ENCODE measurements at places on chromosomes 13 and 19.

DNA sequence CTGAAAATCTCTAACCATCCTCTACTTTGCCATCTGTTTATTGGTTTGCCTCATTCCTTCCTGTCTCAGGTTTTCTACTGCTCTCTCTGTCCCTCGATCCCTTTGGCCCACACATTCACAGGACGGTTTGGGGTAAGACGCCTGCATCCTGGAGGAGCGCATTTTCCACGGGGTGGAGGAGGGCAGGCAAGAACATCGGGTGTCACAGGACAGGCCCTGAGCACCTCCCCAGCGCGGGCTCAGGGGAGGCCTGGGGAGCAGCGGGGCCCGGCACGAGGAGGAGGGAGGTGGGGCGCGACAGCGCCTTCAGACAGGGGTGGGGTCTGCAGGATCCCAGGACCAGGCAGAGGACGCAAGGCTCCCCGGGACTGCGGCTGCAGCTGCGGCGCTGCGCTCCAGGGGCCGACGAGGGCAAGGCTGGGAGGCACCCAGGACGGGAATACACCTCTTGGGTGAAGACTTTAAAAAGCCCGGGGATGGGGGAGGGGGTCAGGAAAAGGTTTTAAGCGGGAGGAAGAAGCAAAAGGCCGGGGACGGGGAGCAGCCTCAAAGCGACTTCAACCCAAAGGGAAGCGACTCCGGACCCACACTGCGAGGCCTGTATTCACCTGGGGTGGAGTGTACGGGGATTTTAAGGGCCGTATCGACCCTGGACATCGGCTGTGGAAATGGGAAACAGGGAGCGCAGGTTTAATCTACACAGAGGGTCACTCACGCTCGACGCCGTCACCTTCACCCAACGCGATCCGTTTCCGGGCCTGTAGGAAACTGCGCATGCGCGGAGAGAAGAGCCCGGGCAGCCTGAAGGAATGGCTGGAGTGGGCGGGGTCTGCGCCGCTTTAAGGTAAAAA lies at the start of gene ZNF415:
TSS of gene ZNF415 (minus strand) at position 770 of the 851 bp plus-strand sequence. CDS start 10,234 bp downstream, outside the sequence.
- DNase-seq = peak; percentile 82

DNA sequence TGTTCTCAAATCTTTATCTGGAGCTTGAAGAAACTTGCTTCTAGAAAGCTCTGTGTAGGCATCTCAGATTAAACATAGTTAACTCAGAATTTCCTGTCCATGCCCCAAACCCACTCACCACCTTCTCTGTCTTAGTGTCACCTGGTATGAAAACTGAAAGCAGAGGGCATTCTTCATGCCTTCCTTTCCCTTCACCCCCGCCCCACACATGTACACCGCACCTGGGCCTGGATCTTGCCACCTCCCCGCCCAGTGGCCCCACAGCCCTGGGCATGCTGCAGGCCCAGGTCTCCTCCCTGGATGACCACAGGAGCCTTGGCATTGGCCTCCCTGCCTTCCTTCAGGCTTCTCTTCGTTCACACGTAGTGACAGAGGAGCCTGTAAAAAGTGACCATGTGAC lies 15.8 kb downstream of the CFAP97D2 start:
- DNase-seq = no peak

DNA sequence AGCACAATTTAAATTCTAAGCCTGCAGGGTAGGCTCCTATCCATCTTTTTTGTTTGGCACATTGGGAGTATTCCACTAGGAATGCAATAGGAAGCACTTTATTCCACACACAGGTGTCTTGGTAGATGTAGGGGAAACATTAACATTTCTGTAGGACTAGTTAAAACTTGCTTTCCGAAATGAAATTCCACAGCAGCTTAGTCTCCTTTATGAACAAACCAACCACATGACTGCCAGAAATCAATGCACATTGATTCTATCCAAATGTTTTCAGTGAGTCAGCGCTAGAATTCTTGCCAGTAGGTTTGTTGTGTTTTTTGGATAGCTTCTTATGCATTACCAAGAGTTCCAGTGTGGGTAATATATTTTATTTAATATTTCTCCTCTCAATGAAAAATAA lies 207.9 kb upstream of the CSNK1A1L start:
- no peak for DNase-seq

- no peak for DNase-seq
These were observed 6.5 kb downstream of the PLEKHG2 start for GRCh38 chr19:39419003-39419402.

DNA sequence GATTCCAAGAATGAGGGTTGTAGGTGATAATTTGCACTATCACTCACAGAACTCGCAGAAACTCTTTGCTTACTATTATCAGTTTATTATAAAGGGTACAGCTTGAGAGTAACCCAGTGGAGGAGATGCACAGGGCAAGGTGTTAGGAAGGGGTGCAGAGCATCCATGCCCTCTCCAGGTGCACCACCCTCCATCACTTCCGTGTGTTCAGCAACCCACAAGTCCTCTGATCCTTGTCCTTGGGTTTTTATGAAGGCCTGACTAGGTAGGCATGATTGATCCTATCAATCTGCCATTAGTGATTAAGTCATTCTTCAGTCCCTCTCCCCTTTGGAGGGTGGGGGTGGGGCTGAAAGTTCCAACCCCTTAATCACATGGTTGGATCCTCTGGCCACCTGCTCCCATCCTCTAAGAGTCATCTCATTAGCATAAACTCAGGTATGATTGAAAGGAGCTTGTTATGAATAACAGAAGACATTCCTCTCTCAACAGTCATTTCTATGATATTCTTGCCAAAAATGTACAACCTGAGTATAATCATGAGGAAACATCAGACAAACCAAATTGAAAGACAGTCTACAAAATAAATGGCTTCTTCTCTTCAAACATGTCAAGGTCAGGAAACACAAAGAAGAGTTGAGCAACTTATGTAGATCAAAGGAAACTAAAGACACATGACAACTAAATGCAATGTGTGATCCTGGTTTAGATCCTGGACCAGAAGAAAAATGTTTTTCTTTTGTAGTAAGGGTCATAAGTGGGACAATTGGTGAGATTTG lies 225.4 kb downstream of the PCCA start:
- no peak for DNase-seq

- no peak for DNase-seq
These were observed 22.7 kb upstream of the MAB21L1 start for GRCh38 chr13:35499196-35499662.
